Stimulated activated CD8-positive, alpha-beta memory T cell treated with anti-CD3 and anti-CD28 coated beads, Interleukin-4, amount 100 ng/mL, for 1 hour (primary cell): ENCODE measurements at places on chromosomes 6 and 20.

GRCh38 chr20:2128542-2128941 lies 26.9 kb downstream of the STK35 start:
- DNase-seq: no peak

DNA sequence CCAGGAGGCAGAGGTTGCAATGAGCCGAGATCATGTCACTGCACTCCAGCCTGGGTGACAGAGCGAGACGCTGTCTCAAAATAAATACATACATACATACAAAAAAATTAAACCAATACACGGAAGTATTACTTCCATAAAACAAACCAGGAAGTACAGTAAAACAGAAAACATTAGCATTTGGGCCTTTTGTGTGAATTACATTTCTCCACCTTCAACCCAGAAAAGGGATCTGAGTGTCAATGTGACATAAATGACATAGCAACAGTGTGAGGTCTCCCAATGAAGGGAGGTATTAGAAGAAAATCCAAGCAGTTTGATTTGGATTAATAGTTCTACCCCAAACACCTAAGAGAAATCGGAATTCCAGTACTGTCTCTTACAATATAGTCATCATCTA lies 10.1 kb downstream of the CSNK2A1 start:
- no peak for DNase-seq

- DNase-seq: no peak
Observed at GRCh38 chr6:170091639-170092579, 199.0 kb downstream of the DLL1 start.

DNA sequence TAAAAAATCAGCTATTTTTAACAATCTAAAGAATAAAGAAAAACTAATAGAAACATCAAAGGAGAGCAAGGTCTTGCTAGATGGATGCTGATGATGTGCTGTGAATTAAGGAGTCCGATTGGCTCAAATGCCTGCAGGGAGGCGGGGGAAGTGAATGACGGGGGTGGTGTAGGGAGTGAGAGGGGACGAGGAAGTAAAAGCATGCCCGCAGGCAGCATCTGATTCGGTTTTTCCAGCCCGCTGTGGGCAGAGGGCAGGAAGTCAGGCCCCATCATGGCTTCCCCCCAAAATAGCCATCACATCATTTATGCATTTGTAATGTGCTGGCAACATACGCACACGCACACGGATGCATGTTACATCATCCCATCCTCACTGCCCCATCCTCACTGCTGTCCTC lies 10.3 kb downstream of the RSPO4 start:
- DNase-seq: no peak

GRCh38 chr20:48718786-48719578 lies 108.8 kb downstream of the PREX1 start:
- DNase-seq: no peak

- no peak for DNase-seq
Observed at GRCh38 chr6:161254126-161254463, 19.8 kb downstream of the AGPAT4 start.
